ENCODE measurements at places on chromosomes 11 and 22.

- DNase-seq = no peak
These were observed 182.6 kb downstream of the DDX10 start for GRCh38 chr11:108847298-108847990.

GRCh38 chr11:117572129-117572528 lies 224.9 kb downstream of the DSCAML1 start:
- DNase-seq = no peak

GRCh38 chr11:93542811-93543229 lies 371 bp downstream of the SMCO4 start:
- DNase-seq = no peak

GRCh38 chr11:26753723-26754504 lies 32.1 kb upstream of the SLC5A12 start:
- no peak for DNase-seq

DNA sequence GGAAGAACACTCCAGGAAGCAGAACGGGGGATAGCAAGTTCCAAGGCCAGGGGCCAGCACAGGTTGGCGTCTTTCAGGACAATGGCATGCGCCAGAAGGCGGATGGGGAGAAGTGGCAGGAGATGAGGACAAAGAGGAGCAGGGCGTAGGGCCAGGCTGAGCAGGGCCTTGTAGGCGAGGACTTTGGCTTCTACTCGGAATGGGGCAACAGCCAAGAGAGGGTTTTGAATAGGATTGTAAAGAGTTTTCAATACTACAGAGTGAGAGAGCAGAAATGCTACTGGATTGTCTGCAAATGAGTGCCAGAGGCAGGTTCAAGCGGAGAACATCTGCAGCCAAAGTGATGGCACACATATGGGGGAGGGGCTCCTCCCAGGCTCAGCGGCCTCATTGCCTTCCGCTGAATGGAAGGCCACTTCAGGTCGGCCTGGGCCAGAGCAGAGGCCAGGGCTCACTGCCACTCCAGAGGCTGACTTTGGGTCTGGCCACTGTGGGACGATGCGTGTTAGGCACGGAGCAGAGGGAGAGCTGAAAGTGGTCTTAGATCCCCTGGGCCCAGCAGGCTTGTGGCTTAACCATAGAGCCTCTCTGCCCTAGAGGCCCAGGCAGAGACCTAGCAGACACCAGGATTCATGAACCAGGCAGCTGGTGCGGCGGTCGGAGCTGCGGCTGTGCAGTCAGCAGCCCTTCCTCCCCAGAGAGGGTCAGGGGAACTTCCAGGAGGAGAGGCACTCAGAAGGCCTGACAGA lies 118.2 kb downstream of the DSCAML1 start:
- DNase-seq = no peak

GRCh38 chr11:81647374-81647773 lies 1086.3 kb downstream of the FAM181B start:
- DNase-seq = no peak

All from osteocyte (in vitro differentiated cells).